ENCODE measurements at places on chromosomes 2 and 18.

DNA sequence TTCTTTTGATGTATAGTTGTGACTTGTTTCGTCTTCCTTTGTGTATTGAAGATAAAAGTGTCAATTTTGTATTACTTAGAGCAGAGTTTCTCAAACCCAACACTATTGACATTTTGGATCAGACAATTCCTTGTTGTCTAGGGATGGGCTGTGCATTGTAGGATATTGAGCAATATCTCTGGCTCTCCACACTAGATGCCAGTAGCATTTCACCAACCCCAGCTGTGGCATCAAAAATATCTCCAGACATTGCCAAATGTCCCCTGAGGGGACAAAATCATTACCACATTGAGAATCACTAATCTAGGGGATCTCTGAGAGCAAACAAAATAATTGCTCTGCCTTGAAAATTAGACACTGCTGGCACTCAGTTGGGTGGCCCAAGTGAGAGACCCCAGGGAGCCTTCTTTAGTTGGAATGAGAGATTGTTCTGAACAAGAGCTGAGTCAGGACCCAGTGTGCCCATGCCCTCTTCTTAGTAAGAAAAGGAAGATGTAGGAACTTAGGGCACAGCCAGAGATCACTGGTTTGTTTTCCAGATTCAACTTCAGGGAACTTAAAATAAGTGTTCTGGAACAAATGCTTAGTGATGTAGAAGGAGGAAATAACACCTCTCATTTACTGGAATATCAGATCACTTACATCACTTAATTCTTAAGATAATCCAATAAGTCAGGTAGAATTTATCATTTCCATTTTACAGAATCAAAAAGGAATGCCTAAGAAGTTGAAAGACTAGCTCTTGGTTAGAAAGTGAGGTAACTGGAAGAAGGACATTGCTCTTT is 466.6 kb upstream of the TNP1 start:
- no peak for DNase-seq

GRCh38 chr18:69490813-69491212 is 90.1 kb downstream of the DOK6 start:
- DNase-seq: peak; percentile 46

DNA sequence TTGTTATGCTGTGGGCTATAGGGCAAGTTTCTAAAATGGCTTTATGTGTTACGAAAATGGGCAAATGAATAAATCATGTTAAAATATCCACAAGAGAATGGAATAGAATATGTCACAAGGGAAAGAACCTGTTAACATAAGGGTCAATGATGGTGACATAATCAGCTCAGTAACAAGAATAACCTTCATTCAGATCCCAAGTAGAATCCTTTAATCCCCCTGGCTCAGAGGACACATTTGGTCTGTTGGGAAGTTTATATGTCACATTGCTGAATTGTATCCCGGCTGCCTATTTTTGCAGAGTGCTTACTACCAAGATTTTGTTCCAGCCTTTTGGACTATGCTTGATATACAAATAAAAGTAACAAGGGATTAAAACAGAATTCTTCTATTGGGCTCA is 13.1 kb upstream of the LGALSL start:
- DNase-seq: no peak

- DNase-seq: no peak
Observed at GRCh38 chr2:183759033-183759432, 634.8 kb downstream of the NUP35 start.

- DNase-seq: no peak
Observed at GRCh38 chr2:65374575-65374974, 57.8 kb downstream of the SPRED2 start.

- DNase-seq: no peak
Observed at GRCh38 chr2:184357033-184357432, 241.3 kb upstream of the ZNF804A start.

DNA sequence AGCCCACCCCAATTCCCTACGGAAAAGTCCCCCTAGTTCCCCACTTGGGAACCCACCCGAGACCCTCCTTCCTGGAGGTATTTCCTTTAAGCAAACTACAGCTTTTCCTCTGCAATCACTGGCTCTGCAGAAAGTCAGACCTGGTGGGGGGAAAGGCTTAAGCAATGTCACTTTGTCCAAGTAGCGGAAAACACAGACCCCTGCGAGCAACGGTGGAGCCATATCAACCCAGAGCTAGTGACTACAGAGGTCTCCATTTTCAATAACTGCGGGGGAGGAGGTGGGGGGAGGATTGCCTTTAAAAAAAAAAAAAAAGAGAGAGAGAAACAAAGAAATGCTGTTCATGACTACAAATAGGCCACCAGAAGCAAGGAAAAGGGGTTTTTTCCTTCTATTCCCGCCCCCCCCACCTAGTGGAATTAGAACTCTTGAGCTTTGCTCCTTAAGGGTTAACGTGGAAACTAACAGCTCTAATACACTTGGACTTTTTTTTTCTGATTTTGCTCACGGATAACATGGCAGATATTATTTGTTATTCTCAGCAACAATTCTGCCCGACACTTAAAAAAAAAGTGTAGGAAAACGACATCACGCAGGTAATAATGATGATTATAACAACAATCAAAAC is 1.1 kb upstream of the FRZB start:
- DNase-seq: no peak

All from AG09309 (cell line).